ENCODE measurements at places on chromosomes 6 and 20.

DNA sequence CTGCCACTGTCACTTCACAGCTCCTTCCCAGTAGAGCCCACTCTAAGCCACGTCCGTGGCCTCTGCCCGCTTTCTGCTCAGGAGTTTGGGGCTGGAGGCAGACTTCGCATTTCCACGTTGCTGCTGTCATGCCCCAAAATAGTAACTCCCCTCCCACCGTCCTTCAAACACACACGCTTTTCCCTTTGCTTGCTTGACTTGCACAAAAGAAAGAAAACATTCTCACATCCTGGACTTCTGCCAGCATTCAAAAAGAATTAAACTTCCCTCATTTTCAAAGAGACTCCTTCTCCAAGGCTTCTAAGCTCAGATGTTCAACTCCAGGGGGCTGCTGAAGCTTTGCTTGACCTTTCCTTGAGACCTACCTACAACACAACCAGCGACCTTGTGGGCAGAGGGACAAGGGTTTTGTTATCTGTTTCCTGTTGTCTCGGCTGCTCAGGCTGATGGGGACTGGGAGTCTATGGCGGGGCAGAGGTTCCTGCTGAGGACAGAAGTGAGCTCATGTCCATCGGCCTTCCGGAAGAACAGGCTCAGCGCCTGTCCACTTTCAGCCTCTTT, 263.8 kb upstream of the FOXQ1 start:
- no peak for DNase-seq

DNA sequence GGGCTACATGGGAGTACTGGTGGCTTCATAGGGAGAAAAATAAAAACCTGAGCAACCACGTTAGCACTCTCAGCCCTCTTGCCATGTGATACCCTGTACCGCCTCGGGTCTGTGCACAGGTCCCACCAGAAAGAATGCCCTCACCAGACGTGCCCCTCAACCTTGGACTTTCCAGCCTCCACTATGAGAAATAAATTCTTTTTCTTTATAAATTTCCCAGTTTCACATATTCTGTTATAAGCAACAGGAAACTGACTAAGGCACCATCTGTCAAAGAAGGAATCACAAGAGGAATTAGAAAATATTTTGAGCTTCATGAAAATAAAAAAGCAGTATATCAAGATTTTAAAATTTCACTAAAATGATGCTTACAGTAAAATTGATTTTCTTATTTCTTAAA, 168.4 kb upstream of the BMP5 start:
- no peak for DNase-seq

- DNase-seq = no peak
Observed at GRCh38 chr6:23754197-23754596, 371.8 kb upstream of the NRSN1 start.

GRCh38 chr6:105272786-105273185, 93.0 kb upstream of the POPDC3 start:
- no peak for DNase-seq

GRCh38 chr20:52242237-52243230, 51.0 kb upstream of the ZFP64 start:
- DNase-seq = no peak

DNA sequence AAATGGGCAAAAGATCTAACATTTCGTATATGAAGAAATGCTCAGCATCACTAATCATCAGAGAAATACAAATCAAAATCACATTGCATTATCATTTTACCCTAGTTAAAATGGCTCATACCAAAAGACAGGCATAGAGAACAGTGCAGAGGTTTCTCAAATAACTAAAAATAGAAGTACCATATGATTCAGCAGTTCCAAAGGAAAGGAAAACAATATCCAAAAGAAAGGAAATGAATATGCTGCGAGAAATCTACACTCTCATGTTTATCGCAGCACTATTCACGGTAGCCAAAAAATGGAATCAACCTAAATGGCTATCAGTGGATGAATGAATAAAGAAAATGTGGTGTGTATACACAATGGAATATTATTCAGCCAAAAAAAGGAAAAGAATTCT, 63.5 kb downstream of the VTA1 start:
- DNase-seq = no peak

GRCh38 chr6:44062771-44063560, 64.3 kb downstream of the MRPL14 start:
- DNase-seq = peak; percentile 57

GRCh38 chr6:45690846-45691245, 313.1 kb upstream of the SUPT3H start:
- no peak for DNase-seq

- DNase-seq = no peak
Observed at GRCh38 chr6:123986938-123987337, 183.3 kb downstream of the NKAIN2 start.

DNA sequence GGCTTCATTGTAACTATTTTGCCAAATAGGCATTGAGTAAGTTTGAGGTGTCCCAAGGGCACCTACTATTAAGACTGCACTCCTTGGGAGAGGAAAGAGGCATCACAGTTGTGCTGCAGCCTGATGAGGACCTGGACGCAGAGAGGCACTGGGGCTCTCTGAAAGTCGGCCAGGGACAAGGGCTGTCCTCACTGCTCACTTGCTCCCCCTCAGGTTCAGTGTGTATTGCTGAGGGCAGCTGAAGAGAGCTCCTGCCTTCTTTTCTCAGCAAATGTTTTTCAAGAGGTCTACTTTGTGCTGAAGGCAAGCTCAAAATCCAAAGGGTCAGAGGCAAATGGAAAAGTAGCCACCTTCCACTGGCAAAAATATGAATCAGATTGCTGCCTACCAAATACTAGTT, 331.8 kb downstream of the RIMS1 start:
- no peak for DNase-seq

- DNase-seq = no peak
Observed at GRCh38 chr6:101490857-101491256, 97.3 kb downstream of the GRIK2 start.

DNA sequence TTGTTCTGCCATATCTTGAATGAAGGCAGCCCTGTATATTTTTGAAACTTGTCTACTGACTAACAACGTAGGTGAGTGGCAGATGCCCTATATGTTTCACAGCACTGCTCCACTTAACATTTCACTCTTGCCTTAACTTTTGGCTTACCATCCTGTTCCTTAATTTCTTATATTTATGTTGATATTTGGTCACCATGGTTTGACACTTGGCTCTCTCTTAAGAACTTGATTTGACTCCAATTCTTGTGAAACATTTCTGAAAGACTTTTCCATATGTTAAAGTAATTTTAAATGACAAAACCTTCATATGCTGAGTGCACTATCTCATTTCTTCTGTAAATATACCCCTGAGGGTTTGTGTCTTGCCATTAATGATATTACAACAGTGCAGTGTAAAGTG, 434.3 kb upstream of the IMPG1 start:
- no peak for DNase-seq

DNA sequence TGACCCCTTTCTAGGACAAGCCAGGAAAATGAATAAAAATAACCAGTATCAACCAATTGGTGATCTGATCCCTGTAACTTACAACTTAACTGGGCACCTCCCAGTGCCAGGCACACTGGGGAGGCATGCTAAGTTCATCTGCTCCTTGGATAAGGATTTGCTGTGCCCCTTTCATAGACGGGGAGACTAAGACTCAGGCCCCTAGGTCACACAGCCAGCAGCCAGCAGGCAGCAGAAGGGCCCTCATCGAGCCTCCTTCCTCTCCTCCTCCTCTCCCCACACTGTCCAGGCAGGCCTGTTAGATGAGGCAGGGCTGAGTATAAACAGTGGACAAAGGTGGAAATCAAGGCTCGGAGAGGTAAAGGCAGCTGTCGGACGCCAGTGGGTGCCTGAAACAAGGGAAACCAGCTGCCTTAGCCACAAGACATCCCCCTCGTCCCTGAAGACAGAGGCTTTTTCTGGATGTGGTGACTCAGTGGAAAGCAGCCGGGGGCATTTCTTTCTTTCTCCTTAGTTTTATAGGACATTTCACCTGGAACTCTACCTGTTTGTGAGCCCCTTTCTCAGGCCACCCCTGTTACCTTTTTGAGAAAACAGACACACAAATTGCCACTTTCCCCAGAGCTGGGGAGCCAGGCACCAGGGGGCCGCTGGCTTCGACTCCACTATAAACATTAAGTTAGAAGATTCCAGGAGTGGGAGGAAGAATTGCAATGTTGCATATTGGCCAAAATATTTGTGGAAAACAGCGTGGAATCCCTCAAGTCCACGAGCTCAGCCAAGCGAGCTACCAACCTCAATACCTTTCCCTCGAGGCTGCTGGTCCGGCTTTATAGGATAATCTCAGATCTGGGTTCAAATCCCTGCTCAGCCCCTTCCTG, 166.0 kb downstream of the PREX1 start:
- no peak for DNase-seq

GRCh38 chr6:163348789-163349680, 65.5 kb upstream of the QKI start:
- DNase-seq = no peak

DNA sequence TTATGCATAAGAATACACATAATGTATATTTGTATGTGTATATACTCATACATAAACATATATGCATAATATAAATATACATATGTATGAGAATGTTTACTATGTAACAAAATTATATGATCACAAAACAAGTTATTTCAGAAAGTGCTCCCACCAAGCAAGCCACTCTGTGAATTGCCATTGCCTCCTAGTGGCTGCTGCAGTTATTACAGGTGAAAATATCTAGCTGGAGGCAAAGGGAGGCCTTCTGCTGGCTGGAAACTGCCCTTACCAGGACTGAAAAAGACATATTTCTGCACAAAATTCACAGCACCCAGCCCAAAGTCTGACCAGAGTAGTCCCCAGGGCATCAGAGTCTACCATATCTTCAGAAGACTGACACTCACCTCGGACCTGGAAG, 14.4 kb upstream of the ADAM33 start:
- no peak for DNase-seq

GRCh38 chr20:62338294-62338620, 28.9 kb downstream of the LAMA5 start:
- no peak for DNase-seq

- no peak for DNase-seq
Observed at GRCh38 chr6:113481458-113481857, 375.7 kb upstream of the MARCKS start.

- DNase-seq = no peak
Observed at GRCh38 chr6:49072885-49073620, 390.0 kb downstream of the MMUT start.

DNA sequence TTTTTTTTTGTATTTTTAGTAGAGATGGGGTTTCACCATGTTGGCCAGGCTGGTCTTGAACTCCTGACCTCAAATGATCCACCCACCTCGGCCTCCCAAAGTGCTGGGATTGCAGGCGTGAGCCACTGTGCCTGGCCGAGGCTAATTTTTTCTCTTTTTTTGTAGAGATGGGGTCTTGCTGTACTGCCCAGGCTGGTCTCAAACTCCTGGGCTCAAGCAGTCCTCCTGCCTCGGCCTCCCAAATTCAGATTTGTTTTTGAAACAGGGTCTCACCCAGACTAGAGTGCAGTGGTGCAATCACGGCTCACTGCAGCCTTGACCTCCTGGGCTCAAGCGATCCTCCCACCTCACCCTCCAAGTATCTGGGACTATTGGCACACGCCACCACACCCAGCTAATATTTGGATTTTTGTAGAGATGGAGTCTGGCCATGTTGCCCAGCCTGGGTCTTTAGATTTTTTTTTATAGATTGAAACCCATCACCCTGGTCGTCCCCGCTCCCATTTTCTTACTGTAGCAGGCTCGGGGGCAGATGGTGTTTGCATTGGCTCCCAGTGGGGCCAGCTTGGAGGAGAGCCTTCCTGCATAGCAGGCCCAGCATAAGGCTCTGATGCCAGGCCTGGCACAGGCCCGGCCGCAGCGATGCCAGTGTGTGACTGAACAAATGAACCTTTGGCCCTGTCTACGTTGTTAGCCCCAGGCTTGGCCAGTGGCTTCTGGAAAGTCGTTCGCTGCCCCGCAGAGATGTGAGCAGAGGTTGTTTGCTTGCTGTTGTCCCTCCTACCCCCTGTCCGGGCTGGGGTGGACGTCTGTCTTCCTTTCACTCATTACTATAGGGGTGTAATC, 4.3 kb upstream of the MTG2 start:
- DNase-seq = no peak

- no peak for DNase-seq
Observed at GRCh38 chr6:17839513-17840223, 132.9 kb upstream of the NUP153 start.

- DNase-seq = no peak
Observed at GRCh38 chr6:19736066-19736465, 101.1 kb upstream of the ID4 start.

- DNase-seq = no peak
Observed at GRCh38 chr6:151589667-151590066, 95.8 kb downstream of the CCDC170 start.

- DNase-seq = no peak
Observed at GRCh38 chr6:33923857-33924514, 120.2 kb upstream of the MLN start.

DNA sequence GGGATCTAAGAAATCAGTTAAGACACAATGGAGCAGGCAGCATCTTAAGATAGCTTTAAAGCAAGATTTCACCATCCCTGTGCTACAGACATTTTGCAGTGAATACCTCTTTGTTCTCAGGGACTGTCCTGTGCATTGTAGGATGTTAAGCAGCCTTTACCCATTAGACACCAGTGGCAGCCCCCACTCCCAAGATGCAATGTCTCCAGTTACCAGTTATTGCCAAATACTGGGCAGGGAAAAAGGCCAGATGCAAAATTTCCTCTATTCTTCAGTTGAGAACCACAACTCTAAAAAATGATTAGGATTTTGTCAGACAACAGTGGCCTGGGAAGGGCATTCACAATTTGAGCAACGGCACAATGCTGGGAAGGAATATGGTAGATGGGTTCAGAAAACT, 6.1 kb downstream of the FBXO5 start:
- no peak for DNase-seq

- no peak for DNase-seq
Observed at GRCh38 chr6:169950558-169950957, 199.1 kb downstream of the ERMARD start.

DNA sequence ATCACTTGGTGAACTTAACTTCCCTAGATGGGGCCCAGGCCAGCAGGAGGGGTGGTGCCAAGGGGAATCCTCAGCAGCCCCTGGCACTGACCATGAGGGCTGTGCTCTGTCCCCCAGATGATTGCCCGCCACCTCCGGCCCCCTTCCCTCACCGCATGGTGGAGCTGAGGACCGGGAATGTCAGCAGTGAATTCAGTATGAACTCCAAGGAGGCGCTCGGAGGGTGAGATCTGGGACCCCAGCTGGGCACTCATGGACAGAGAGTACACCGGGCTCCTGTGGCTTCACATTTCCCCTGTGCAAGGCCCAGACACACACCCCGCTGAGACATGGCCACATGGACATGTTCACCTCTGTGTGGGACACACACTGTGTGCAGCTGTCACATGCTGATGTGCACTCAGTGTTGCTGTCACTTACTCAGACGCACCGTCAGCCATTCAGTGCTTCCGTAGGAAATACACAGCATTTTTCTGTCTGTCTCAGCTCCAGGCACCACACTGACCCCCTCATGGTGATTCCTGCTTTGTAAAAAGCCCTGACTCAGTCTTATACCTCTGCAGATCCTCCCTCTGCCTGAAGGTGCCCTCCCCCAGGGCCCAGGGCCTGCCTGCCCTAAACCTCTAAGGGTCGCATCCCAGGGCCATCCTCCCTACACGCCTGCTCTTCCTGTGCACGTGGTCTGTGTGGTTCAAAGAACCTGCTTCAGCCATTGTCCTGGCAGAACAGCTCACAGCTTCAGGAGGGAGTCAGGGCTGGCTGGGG, 4.4 kb downstream of the MYLK2 start:
- no peak for DNase-seq
